ENCODE measurements at places on chromosomes 7 and 10.

- DNase-seq, result no peak
These were observed 11.7 kb downstream of the LCOR start for GRCh38 chr10:96843823-96844222.

DNA sequence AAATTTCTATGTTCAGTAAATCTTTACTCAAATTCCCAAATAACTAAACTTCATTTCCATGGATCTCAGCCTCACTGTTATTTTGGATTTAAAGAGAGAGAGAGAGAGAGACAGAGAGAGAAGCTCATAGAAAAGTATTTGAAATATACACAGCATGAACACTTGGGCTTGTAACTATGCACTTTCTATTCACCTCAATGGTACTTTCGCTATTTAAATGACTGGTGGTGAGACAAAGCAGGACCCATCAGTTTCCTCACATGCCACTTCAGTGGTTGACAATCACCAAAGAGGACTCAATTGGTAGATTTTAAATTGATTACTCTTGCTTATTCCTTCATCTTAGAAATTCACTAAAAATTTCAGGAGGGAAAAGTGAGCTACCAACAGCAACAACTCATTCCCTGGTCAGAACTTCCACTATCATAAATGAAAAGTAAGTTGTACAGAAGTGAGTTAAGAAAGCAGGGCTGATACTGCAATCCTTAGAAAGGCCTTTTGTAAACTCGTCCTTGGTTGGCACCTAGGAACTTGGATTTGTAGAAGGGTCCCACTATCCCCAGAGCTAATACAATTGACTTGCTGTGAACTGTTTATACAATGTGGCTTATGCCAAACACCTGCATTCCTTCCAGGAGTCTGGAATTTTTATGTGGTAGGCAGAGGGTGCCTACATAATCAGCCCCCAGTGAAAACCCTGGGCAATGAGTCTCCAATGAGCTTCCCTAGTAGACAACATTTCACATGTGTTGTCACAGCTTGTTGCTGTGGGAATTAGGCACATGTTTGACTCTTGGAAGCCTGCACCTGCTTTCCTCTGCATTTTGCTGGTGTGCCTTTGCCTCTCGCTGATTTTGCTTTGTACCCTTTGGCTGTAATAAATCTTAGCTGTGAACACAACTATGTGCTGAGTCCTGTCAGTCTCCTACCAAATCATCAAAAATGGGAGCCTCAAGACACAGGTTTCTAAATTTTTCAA lies 10.8 kb downstream of the ERLIN1 start:
- DNase-seq, result no peak

- no peak for DNase-seq
These were observed 311.9 kb downstream of the LRMDA start for GRCh38 chr10:75743291-75743778.

DNA sequence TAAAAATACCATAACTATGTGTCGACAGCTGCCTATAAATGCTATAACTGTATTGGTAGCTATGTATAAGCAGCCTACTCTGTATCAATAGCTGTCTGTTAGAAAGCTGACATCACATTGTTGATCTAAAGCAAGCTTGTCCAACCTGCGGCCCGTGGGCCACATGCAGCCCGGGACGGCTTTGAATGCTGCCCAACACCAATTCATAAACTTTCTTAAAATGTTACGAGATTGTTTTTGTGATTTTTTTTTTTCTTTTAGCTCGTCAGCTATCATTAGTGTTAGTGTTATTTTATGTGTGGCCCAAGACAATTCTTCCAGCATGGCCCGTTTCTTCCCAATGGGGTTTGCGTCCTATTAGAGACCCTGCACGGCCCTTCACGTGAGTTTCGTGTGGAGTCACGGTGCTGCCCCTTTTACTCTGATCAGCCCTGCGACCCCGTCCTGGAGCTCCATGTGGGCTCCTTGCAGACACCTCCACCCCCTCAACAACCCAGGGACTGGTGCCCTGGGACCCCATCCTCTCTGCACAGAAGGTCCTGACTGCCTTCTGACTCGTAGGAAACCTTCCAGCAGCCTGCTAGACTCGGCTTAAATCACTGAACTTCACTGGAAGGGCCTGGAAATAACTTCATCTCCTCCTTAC lies 4.5 kb upstream of the PRKAR1B start:
- DNase-seq, result no peak

GRCh38 chr10:85433248-85433647 lies 933.3 kb downstream of the GRID1 start:
- DNase-seq, result no peak

DNA sequence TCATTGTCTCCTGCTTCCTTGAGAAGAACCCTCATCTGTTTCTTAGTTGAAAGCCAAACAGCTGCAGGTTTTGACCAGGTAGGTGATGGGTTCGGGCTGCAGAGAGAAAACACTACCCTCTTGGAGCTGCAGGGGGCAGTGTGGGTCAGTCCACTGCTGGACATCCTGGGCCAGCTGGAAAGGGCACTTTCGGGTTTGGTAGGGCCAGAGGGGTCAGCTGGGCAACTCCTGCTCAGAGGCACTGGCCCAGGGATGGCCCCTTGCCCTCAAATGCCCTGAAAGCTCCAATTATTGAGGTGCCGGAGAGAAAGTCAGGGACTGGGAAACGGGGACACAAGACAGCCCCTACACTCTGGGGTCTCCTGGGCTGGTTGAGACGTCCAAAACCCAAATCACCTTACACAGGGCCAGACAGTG lies 90.7 kb downstream of the MKI67 start:
- no peak for DNase-seq

- DNase-seq, result no peak
These were observed 348.8 kb downstream of the SDK1 start for GRCh38 chr7:3649678-3650440.

DNA sequence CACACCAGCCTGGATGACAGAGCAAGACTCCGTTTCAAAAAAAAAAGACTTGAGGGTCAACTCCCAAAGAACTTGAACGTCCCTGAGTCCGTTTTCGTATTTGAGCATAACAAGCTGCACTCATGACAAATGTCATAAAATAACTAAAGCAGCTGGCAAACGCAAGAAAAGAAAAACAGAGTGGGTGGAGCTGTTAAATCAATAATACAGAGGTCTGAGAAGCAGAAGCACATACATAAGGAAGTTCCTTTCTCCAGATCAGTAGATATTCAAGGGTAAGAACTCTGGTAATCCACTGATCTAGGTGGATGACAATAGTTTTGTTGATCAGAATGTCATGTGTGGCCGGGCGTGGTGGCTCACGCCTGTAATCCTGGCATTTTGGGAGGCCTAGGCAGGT lies 150.1 kb downstream of the FAM107B start:
- no peak for DNase-seq

- no peak for DNase-seq
These were observed 358.4 kb downstream of the KCNMA1 start for GRCh38 chr10:77279207-77279606.

DNA sequence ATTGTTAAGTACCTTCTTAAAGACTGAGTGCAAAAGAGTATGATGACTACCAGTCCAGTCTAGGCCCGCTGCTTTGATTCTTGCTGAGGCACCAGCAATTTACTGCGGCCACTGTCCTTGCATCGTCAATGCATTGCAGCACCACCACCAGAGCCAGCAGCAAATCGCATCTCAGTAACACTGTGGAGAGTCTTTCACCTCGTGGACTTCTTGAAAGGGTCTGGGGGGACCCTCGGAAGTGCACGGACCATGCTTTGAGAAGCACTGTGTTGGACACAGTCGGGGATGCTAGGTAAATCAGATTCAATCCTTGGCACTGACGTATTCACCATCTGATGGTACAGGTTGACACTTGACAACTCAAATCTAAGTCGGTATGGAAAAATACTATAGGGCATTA lies 493.6 kb downstream of the RPS24 start:
- DNase-seq, result no peak

- DNase-seq, result no peak
These were observed 73.0 kb upstream of the LEP start for GRCh38 chr7:128167791-128168666.

DNA sequence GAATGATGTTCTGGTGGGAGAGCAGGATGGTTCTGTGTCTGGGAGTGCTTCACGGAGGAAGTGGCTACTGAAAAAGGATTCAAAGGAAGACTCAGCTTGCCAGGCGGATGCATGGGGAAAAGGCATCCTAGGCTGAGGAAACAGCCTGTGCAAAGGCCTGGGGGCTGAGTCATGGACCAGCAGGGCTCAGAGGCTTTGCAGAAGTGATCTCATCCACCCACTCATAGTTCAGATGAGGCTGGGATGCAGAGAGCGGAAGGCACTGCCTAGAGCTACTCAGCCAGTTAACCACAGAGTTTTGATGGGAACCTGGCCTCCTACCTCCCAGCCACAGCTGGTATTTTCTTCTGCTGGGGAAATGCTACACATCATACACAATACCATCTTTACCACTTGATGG lies 15.8 kb upstream of the ADAMTS14 start:
- DNase-seq, result no peak

DNA sequence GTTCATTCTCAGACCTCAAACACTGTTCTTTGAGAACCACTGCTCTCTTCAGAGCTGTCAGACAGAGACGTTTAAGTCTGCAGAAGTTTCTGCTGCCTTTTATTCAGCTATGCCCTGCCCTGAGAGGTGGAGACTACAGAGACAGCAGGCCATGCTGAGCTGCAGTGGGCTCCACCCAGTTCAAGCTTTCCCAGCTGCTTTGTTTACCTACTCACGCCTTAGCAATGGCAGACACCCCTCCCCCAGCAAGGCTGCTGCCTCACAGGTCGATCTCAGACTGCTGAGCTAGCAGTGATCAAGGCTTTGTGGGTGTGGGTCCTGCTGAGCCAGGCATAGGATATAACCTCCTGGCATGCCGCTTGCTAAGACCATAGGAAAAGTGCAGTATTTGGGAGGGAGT lies 80.5 kb upstream of the CYP2C9 start:
- no peak for DNase-seq

- no peak for DNase-seq
These were observed 11.2 kb downstream of the CTBP2 start for GRCh38 chr10:125149036-125149679.

GRCh38 chr10:44974082-44974627 lies 4.5 kb downstream of the DEPP1 start:
- DNase-seq, result no peak

DNA sequence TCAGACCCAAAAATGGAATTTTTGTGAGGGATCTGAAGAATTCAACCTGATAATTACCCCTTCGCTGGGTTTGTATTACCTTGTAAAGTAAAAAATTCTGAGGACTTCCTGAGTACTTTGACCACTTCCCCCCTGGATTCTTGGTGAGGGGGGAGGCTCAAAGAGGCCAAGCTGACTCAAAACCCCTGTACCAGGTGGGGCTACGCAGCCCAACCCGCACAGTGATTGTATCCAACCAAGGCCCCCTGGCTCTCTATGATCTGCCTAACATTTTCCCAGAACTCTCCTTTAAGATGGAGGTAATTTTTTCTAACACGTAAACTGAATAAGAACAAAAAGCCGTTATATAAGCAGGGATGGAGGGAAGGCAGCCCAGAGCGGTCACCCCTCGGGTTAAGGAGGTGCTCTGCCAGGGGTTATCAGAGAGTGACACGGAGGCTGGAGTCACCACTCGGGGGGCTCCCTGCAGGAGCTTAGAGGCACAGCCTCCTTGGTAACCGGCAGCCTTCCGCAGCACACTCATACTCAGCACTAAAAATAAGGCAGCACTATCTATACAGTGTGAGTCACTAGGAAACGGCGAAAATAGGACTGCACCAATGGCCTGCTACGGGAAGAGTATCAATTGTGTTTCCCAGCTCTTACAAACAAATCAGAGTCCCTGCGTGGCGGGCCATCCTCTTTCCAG lies 255.4 kb downstream of the ELMO1 start:
- no peak for DNase-seq

GRCh38 chr10:106652279-106652678 lies 512.2 kb downstream of the SORCS1 start:
- DNase-seq, result no peak

DNA sequence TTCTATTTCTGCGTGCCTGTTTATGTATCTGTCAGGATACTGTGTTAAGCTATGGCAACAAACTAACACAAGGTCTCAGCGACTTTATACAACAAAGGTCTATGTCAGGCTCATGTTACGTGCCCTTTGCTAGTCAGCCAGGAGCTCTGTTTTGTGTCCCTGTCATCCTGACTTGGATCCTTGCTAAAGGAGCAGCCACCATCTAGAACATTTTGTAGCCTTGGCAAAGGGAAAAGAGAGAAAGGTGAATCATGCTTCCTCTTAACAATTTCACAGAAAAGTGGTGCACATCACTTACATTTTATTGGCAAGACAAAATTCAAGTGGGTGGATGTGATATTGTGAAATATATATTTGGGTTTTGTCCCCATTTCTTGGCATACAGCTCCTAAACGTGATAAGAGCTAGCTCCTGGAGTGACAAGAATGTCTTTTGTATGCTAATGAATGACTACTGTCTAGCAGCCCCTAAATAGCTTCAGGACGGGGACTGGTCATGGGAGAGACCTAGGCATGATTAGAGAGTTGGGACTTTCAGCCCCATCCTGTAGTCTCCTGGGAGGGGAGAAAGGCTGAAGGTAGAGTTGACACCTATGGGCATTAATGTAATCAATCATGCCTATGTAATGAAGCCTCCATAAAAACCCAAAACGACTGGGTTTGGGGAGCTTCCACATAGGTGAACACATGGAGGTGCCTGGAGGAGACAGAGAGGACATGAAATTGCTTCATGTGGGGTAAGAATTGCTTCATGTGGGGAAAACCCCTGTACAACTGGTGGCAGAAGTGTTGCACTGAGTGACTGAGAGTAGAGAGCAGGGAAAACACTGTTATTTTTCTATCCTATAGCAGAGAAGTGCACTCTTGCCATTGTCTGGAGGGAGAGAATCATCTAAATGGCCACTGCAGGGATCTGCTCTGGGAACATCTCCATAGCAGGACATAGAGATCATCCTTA lies 33.0 kb downstream of the MRPL32 start:
- DNase-seq, result peak; percentile 71

GRCh38 chr10:132385721-132386418 lies 11.1 kb upstream of the PWWP2B start:
- DNase-seq, result no peak

DNA sequence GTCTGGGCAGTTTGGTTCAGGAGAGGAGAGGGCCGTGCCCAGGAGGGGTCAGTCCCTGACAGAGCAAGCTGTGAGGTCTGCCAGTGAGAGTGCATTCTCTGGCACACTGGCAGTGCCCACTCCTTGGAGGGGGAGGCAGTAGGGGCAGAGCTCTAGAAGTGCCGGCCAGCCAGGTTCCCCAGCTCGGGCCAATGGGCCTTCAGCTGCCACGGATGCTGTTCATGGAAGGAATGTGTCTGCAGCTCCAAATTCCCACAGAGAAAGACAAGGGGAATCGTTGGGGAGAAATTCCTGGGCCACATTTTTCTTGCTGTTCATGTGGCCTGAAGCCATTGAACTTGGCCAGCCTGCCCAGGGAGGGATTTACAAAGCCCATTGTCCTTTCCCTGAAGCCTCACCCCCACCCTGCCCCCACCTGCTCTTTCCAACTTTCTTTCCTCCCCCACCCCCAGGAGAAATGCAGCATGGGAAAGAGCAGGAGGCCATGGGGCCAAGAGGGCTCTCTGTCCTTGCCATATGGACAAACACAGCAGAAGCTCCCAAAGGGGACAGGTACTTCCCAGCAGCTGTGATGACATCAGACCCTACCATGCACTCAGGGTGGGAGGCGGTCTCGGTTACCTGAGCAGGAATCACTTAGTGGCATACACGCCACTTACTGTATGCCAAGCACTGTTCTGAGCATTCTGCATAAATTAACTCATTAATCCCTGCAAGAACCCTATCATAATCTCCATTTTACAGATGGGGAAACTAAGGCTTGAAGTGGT lies 70.7 kb downstream of the ARHGAP22 start:
- no peak for DNase-seq

Data from SK-N-DZ (cell line).